Activated CD4-positive, alpha-beta T cell treated with anti-CD3 and anti-CD28 coated beads for 36 hours (primary cell): ENCODE measurements at places on chromosomes 6 and 20. TPM values are rescaled to one million over a fixed set of nuclear protein-coding genes. Genes with fewer than 3 reads are reported as not detected.

DNA sequence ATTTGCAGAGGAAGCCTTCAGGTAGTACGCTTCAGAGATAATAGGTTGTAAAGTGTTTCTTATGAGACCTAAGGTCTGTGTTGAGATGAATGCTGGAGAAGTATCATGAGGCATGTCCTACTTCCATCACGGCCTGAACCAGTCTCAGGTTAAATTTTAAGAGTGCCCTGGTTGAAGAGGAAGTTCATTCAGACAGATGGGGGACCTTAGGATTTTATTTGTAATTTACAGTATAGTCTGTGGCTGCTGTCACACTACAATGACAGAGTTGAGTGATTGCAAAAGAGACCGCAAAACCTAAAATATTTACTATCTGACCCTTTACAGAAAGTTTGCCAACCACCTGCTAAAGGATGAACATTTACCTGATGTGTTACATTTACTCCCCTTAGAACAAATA, 70.9 kb downstream of the UST start:
- H3K4me1 ChIP-seq, result peaks cover 3% of the 10 kb centered on the region
- H3K4me3 ChIP-seq, result no peak overlapping the region
- H3K36me3 ChIP-seq, result peaks cover 3% of the 10 kb centered on the region
- no peak for DNase-seq
- H3K27ac ChIP-seq, result no peak overlapping the region

DNA sequence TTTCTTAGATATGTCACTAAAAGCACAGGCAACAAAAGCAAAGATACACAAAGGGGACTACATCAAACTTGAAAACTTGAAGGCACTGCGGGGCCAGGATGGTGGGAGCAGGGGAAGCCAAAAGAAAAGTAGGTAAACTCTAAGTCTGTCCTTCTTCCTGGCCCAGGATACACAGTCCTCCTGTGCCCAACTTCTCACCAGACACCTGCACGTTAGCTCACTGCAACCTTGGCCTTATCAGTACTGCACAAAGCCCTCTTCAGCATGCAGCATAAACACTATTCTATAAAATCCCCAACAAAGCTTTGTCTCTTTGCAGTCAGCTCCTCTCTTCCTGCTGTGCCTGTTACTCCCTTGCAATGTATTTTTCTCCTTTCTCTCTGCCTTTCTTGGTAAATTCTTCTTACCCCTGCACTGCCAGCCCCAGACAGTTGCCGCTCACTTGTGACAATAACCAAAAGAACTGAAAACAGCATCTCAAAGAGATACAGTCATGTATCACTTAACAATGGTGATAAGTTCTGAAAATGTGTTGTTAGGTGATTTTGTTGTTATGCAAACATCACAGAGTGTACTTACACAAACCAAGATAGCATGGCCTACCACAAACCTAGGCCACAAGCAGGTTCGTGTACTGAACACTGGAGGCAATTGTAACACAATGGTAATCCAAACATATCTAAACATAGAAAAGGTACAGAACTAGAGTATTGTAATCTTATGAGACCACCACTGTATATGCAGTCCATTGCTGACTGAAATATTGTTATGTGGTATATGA, 51.2 kb downstream of the NINL start:
- H3K27ac ChIP-seq, result no peak overlapping the region
- H3K27me3 ChIP-seq, result no peaks in the 10 kb centered on the region
- peaks cover 2% of the 10 kb centered on the region for H3K36me3 ChIP-seq
- peaks cover 2% of the 10 kb centered on the region for H3K4me1 ChIP-seq
- DNase-seq, result no peak

DNA sequence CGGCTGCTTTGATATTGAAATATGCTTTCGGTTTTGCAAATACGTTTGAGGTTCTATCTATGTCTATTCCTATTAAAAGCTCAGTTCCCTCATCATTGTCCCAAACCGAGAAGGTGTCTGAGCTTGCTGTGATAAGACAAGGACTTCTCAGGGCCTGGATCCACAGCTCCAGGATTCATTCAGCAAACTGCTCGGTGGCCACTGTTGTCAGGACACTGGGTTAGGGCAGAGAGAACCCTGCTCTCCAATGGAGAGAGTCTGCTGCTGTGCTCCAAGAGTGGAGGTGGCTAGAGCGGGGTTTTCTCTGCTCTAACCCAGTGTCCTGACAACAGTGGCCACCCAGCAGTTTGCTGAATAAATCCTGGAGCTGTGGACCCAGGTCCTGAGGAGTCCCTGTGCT, 198.5 kb downstream of the CDH4 start:
- H3K4me1 ChIP-seq, result no peaks in the 10 kb centered on the region
- H3K36me3 ChIP-seq, result no peaks in the 10 kb centered on the region
- no peak overlapping the region for H3K27ac ChIP-seq
- DNase-seq, result no peak
- H3K4me3 ChIP-seq, result no peak overlapping the region

DNA sequence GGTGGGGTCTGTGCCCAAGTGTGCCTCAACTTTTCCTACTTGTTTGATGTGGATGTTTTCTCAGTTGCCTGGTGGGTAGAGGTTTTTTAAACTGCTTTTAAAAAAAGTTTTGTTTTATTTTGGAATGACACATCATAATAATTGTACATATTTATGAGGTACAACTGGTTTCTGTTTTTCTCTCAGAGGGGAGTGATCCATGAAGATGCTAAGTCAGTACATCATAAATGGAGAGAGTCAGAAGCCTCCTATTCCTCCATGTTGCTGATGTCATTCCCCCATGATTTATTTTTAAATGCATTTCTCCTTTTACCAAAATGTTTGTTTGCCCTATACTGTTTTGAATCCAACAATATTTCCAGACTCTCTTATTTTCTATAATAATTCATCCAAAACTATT, 77.3 kb upstream of the CLVS2 start:
- H3K27ac ChIP-seq, result no peak overlapping the region
- H3K27me3 ChIP-seq, result peaks cover 1% of the 10 kb centered on the region
- H3K36me3 ChIP-seq, result no peaks in the 10 kb centered on the region

GRCh38 chr20:8121666-8122065, 10.4 kb upstream of the PLCB1 start:
- no peak overlapping the region for H3K27ac ChIP-seq
- H3K27me3 ChIP-seq, result peaks cover 7% of the 10 kb centered on the region
- no peaks in the 10 kb centered on the region for H3K36me3 ChIP-seq
- H3K4me3 ChIP-seq, result no peak overlapping the region
- no peaks in the 10 kb centered on the region for H3K4me1 ChIP-seq
- no peak for DNase-seq

DNA sequence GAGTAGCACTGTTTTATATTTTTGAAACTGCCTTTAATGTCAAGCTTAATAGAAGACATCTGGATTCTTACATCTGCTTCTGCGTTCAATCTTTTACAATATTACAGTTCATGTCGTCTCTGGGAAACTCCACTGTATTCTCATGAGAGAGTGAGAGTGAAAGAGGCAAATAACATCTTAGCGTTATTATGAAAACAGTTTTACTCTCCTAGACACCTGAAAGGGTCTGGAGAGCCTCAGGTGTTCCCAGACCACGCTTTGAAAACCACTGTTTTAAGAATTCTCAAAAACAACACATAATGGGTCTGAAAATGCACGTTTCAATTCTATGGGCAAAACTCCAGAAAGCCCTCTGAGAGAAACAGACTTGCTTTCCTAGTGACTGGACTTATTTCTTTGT, 63.3 kb downstream of the ARHGAP18 start:
- H3K4me1 ChIP-seq, result no peaks in the 10 kb centered on the region
- DNase-seq, result no peak
- no peak overlapping the region for H3K27ac ChIP-seq
- H3K27me3 ChIP-seq, result no peaks in the 10 kb centered on the region
- H3K4me3 ChIP-seq, result no peak overlapping the region

DNA sequence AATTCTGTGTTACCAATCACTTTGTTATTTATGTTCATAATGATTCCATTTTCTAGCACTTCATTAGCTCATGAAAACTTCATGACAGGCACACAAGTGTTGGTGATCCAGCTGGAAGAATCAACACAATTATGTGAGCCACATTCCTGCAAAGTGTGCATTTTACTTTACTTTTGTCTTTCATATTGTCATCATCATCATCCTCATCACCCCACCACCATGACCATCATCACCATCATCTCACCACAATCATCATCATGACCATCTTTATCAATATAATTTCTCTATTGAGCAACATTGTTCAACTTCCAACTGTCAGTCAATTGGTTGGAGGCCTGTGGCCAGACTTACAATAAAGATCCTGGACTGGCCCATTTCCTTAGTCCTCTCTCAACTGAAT, 159.4 kb upstream of the PRSS16 start:
- H3K27me3 ChIP-seq, result peaks cover 49% of the 10 kb centered on the region
- no peaks in the 10 kb centered on the region for H3K36me3 ChIP-seq
- DNase-seq, result no peak
- no peak overlapping the region for H3K27ac ChIP-seq
- H3K4me3 ChIP-seq, result no peak overlapping the region

DNA sequence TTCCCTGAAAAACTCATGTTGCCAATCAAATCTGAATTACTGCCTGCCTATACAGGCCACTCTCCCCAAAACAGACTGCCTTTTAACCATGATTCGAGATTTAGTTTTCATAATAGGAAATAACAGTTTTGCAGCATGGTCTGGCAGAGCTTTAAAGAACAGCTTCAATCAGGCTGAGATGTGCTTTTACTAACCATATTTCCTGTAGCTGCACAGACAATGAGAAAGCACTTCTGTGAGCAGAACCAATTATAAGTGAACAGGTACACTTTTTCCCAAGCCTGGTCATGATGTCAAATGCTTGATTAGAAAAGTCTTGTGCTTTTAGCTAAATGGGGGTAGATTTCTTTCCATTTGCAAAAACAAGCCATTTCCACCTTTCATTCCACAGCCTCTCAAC, 108.2 kb downstream of the THEMIS start:
- H3K4me3 ChIP-seq, result no peak overlapping the region
- peak overlapping the region; percentile 37 for H3K27ac ChIP-seq
- H3K27me3 ChIP-seq, result no peaks in the 10 kb centered on the region
- no peak for DNase-seq
- peaks cover 82% of the 10 kb centered on the region for H3K4me1 ChIP-seq

DNA sequence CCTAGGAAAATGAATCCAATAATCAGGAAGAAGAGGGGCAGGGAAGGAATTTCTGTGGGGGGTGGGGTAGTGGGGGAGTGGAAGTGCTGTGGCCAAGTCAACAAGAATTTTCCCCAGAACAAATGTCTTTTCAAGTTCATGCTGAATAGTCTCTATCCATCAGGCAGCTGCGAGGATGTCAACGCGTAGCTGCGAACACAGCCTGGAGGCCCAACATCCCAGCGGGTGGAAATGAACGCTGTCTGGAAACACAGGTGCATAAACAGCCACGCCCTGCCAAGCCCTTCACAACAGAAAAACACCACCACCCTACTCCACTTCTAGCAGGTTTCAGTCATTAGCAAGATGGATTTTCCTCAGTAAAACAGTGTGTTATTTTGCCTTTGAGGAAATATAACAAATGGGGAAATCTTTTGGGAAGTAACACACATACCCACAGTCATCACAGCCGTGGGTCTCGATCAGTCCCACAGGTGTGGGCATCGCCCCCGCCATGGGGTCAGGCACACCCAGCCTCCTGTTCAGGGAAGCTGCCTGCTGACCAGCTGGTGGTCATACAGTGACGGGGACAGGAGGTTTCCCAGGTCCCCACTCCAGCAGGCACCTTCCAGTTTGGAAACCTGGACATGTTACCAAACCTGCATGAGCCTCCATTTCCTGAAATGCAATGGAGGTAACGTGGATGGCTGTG, 112.1 kb upstream of the THBS2 start:
- H3K27me3 ChIP-seq, result no peaks in the 10 kb centered on the region
- no peaks in the 10 kb centered on the region for H3K36me3 ChIP-seq
- H3K4me1 ChIP-seq, result no peaks in the 10 kb centered on the region
- DNase-seq, result no peak
- H3K4me3 ChIP-seq, result no peak overlapping the region

DNA sequence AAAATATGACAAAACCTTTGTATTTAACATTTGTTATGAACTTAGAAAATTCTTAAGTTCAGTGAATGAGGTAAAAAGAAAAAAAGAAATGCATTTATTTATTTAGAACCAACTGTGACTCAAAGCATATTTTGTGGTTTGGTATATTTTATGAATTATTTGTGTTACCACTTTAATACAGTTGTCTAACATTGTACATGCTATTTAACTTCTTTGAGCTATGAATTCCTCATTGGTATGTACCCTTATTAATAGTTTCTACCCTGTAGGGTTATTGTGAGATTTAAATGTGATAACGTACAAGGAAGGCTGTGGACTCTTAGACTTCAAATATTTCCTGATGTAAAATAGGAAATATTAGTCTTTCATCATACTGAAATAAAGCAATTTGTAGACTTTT, 162.6 kb downstream of the MMUT start:
- no peaks in the 10 kb centered on the region for H3K36me3 ChIP-seq
- H3K27me3 ChIP-seq, result no peaks in the 10 kb centered on the region

- DNase-seq, result no peak
- H3K4me1 ChIP-seq, result no peaks in the 10 kb centered on the region
- no peak overlapping the region for H3K4me3 ChIP-seq
- H3K36me3 ChIP-seq, result no peaks in the 10 kb centered on the region
- peaks cover 4% of the 10 kb centered on the region for H3K27me3 ChIP-seq
Measured at GRCh38 chr6:9112544-9112943, 677.2 kb upstream of the SLC35B3 start.

DNA sequence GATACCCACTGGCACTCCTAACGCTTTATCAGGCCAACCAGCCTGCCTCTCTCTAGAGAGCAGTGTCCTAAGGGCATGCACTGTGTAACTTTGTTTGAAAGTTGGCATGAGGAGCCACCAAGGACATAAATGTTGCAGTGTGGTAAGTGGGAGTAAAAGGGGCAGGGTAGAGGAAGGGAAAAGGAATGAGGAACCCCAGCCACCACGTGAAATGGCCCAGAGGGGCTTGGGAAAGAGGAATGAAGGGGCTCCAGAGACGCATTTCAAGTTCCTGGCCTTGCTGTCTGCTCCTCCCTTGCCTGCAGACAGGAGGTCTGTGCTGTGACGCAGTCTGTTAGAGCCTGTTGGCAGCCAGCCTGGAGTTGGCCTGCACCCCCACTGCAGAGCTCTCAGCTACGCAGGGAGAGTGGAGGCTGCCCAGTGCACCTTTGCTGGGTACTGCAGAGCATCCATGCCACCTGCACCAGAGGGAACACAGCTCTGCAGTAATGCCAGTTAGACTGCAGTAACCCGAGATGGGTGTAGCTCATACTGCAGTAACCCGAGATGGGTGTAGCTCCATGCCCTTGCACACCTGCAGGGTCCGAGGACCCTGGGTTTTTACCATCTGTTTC, 86.8 kb upstream of the SNAP25 start:
- no peaks in the 10 kb centered on the region for H3K36me3 ChIP-seq
- no peak overlapping the region for H3K27ac ChIP-seq
- no peak for DNase-seq
- H3K27me3 ChIP-seq, result peaks cover 6% of the 10 kb centered on the region

GRCh38 chr6:79301290-79301689, 66.8 kb upstream of the HMGN3 start:
- H3K4me1 ChIP-seq, result no peaks in the 10 kb centered on the region
- no peaks in the 10 kb centered on the region for H3K36me3 ChIP-seq
- no peak overlapping the region for H3K4me3 ChIP-seq

GRCh38 chr20:19232997-19233794, 20.8 kb downstream of the SLC24A3 start:
- no peak overlapping the region for H3K27ac ChIP-seq
- no peaks in the 10 kb centered on the region for H3K36me3 ChIP-seq
- no peak overlapping the region for H3K4me3 ChIP-seq
- peaks cover 4% of the 10 kb centered on the region for H3K27me3 ChIP-seq
- no peaks in the 10 kb centered on the region for H3K4me1 ChIP-seq

- no peaks in the 10 kb centered on the region for H3K27me3 ChIP-seq
- no peak overlapping the region for H3K27ac ChIP-seq
- no peak overlapping the region for H3K4me3 ChIP-seq
- DNase-seq, result no peak
- H3K4me1 ChIP-seq, result no peaks in the 10 kb centered on the region
Measured at GRCh38 chr6:132041706-132042105, 90.5 kb upstream of the CCN2 start.

SAMD10 gene
- total RNA-seq, result 30.7 TPM

RBBP8NL gene
- total RNA-seq, result not detected

GFOD1 gene
- total RNA-seq, result 4.2 TPM
